ENCODE measurements at places on chromosomes 3 and 15.

GRCh38 chr3:129358177-129358771, 70.2 kb downstream of the EFCAB12 start:
- DNase-seq = no peak

GRCh38 chr15:71392861-71393283, 277.6 kb downstream of the THSD4 start:
- no peak for DNase-seq

DNA sequence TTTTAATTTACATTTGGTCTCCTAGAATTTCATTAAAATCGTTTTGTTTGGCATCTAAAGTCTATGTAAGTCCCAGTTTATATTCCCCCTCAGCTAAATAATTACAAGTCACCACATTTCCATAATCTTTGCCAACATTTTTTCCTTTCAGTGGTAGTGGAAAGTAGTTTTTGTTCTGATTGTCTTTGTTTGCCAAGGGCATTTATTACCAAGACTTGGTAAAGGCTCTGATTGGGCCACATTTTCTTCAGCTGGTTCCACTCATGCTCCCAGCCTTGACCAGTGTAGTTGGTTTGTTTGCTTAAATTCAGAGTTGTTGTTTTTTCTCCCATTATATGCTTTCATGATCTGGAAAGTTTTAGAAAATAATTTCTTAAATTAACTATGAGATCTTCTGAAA, 153.4 kb upstream of the MME start:
- DNase-seq = no peak

GRCh38 chr3:31361371-31362273, 171.1 kb upstream of the STT3B start:
- DNase-seq = no peak

DNA sequence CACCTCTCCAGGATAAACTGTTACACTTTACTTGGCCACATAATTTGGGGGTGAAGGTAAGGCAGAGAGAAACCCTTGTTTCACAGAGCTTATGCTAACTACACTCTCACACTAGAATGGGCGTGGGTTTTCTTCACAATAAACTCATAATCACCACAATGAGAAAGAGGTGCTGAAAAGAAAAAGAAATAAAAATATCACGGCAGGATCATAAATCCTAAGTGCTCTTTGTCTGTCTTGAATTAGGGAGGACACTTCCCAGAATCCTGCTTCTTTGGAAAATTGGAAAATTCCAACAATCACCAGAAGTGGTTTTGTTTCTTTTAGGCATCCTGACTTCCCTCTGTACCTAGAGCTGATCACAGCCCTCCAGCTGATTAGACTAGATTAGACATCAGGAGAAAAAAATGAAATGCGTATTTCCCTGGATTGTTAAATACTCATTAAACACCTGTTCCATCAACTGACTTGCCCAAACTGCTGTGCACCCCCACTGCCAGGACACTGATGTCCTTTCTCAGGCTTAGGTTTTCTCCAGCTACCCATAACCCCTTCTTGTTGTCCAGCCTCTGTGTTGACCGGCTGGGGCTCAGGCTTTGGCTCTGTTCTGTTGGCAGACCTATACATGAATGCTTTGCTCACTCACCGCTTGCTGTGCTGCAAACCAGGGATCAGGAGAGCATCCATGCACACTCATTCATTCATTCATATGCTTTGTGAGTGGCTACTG, 41.6 kb upstream of the ACKR4 start:
- no peak for DNase-seq

DNA sequence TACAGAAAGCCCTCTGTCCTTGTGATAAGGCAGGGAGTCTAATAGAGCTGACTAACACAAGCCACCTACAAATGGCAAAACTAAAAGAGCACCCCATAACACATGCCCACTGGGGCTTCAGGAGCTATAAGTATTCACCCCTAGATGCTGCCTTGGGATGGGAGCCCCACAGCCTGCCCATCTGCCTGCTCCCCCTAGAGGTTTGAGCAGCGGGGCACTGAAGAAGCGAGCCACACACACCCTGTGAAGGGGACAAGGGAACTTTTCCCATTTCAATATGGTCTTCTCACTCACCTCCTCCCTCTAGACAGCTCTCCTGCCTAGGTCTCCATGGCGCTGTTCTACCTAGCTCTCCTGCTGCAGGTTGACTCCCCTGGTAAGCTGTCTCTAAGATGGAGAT, 261.0 kb downstream of the SHQ1 start:
- DNase-seq = no peak

GRCh38 chr3:50120364-50121071, 31.8 kb downstream of the RBM5 start:
- DNase-seq = no peak

DNA sequence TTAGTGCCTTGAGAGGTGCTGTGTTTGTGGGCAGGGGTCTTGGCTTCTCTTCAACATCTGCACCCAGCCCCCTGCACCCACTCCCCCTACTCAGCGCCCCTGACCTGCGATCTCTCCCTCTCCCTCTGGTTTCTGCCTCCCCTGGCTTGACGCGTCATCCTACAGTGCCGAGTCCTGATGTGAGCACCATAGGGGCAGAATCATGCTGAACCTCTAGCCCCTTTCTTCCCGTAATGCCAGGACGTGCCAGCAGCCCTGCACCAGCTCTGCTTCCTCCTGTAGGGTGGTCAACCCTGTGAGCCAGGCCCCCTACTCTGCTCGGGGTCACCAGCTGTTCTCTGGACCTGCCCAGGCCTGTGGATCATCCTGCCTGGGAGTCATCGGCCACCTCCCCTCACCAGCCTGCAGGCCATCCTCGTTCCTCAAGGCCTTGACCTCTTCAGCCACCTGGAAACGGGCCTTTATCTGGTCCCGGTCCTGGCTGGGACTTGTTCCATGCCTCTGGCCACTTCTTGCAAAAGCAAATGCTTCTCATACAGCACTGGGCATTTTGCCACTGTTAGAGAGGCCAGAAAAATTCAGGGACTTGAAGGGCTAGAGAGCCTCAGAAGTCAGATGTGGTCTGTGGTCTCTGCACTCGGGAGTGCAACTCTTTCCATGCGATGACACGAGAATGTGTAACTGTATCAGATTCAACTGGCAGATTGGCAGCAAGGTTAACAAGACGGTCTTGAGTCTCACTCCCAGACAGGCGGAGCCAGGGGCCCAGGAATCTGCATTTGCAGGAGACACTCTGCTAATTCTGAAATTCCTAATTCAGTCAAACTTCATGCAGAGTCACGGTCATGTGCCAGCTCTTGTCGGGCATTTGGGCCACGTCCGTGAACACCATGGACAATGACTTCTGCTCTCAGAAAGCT, 16.7 kb upstream of the KLF15 start:
- no peak for DNase-seq

DNA sequence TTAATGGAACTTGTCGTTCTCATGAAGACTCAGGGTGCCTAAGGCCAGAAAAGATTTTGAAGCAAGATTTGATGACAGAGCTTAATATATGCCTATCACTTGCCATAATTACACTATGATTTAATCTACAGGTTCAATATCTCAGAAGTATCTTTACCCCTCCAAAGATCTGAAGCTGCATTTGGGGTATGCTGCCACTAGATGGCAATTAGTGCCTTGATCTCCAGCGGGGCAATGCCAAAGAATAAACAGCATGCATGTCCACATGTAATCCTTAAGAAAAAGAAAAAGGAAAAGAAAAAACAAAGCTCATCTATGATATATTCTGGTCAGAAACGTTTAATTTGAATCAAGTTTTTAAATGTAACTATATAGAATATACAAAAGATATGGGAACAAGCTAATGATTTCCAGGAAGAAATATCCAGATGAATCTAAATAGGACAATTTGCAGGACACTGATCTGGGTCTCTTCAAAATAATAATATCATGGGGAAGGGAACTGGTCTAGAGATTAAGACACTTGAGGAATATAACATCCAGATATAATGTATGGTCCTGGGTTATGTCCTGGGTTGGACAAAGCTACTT, 55.0 kb upstream of the SOX14 start:
- DNase-seq = no peak

DNA sequence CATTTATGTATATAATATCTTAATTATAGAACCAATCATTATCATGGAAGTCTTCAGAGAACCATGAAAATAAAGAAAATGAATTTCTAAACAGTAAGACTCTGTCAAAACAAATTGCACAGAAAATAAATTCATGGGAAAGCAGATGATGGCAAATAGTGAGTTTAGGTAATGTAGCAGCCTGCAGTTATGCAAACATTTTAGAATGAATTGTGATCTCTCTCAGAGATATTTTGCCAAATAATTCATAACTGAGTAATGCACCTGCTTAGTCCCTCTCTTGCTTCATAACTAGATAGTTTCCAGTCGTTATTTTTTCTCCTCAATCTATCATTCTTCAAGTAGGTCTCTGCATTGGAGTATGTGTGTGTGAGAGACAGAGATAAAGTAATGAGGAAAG, 492.7 kb upstream of the THBS1 start:
- DNase-seq = no peak

GRCh38 chr15:33029109-33029652, 165.3 kb downstream of the FMN1 start:
- DNase-seq = no peak

- DNase-seq = no peak
Observed at GRCh38 chr3:38267662-38268061, 2.0 kb downstream of the SLC22A13 start.

DNA sequence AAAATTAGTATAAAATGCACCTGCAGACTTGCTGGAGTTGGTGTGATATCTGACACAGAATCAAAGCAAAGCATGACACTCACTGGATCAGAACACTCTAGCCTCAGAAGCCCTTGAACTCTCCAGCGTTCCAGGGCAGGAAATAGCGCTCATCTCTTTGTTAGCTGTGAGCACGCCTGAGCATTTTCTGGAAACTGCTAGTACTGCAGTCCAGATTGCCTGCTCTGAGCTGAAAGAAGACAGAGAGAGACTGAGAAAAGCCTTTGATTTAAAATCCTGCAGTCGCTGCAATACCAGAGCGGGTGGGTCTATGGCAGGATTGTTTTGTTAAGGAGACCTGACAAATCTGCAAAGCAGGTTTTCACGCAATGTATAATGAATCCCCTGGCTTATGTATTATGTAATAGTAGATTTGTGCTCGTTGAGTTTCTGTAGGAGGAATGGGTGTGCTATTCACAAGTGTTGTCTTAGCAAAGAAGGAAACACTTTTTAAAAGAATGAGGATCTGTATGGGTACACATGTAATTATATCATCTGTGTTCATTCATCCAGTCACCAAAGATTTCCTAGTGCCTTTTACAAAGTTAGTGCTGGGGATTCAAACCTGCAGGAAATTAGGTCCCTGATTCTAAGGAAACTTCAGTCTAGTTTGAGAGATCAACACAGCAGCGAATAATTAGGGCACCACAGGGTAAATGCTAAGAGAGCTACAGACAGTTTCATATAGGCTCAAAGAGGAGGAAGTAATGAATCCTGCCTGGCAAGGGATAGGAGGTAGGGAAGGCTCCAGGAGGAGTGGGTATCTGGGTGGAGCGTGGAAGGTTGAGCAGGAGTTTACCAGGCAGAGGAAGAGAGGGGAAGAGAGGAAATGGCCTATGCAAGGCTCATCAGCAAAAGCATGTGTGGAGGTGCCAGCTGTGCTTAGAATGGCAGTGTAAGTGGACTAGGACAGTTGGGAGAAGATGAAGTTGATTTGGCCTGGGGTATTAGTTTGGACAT, 26.1 kb upstream of the MGLL start:
- no peak for DNase-seq

DNA sequence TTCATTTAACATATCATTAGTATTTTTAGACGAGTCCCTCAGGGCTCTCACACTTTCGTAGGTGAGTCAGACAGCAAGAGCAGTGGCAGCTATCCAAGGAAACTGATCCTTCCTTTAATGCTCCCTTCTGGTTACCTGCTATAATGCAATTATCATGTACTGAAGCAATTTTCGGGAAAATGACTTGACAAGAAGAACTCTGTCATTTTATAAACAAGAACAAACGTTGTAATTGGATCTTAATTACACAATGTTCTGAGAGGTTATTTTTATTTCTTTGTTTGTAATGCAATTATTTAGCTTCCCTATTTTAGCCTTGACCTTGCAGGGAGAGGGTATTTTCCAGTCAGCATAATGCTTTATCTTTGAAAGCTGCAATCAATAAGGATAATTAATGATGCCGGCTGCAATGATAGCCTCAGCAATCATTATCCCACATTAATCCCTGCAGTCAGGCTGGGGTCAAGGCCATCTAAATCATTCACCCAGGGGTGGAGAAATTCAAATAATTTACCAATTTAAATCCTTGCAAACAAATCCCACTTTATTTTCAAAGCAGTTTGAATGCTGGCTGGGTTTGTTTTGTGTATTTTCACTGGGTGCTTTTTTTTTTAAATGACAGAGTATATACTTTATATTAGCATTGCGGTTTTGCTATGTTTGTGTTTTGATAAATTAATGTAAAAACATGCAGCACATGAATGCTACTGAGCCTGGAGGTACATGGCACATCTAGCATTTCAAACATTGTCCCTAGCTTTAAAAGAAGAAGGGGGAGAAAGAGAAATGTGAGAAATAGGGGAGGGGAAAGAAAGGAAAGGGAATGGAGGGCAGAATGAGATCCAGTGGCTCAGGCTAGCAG, 249.9 kb downstream of the SHOX2 start:
- no peak for DNase-seq

GRCh38 chr15:51750792-51751696, at the start of gene TMOD2:
Gene TMOD2, plus strand, starts transcription at chr15:51751597. Its CDS starts 14,845 bp downstream, at chr15:51766442.
- DNase-seq = peak; percentile 44

GRCh38 chr3:172293093-172293492, 155.2 kb downstream of the GHSR start:
- no peak for DNase-seq

DNA sequence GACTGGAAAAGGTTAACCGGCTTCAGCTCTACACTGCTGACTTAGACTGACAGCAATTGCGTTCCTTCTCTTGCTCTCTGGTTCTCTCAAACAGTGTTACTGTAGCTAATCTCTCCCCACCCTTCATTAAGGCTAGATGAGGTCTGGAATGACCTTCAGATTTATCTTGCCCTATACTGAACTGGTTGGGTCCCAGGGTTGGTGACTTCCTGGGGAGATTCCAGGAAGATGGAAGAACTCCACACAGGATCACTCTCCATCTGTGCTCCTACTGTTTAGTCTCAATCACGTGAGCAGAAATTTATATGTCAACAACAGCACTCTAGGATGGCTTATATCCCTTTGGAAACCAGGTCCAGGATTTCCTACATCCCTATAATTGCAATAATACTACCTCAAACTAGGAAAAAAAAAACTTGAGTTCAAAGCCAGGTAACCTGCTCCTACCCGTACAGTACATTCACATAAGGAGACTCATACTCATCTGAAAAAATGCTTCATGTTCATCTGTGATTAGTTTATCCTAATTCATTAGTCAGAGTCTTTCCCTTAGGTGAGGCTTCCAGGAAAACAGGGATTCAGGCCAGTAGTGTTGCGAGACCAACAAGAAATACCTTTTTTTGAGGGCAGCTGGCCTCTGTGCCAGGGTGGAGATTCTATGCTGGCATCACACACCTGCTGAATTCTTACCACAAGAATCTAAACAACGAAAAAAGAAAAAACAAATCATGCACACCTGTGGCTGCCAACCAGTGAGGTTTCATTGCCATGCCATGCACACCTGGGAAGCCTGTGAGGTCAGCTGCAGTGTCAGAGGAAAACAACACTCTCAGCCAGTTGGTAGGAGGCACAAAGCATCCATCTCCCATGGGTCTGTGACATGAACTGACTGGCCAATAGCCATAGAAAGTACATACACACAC, 297.3 kb downstream of the MECOM start:
- no peak for DNase-seq

GRCh38 chr15:20340931-20341661, 200.5 kb downstream of the GOLGA6L6 start:
- no peak for DNase-seq

- no peak for DNase-seq
Observed at GRCh38 chr3:195446359-195446758, 3.5 kb upstream of the ACAP2 start.
